ENCODE measurements at places on chromosomes 11 and 22.

- DNase-seq = no peak
Observed at GRCh38 chr11:33178443-33179180, 17.3 kb upstream of the CSTF3 start.

- no peak for DNase-seq
Observed at GRCh38 chr22:50529897-50530579, at the start of gene TYMP. Gene TYMP (minus strand): TSS chr22:50530012. CDS start chr22:50529709, 303 bp downstream.

DNA sequence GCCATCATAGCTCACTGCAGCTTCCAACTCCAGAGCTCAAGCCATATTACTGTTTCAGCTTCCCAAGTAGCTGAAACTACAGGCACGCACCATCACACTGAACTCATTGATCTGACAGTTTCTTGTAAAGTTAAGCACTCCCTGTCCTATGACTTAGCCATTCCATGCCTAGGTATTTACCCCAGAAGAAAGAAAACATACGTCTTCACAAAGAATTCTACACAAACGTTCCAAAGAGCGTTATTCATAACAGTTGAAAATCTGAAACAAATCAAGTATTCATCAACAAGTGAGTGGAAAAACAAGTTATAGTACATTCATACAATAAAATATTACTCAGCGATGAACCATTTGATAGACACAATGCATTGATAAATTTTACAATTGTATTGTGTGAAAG, 7.8 kb upstream of the NLRP10 start:
- DNase-seq = no peak

DNA sequence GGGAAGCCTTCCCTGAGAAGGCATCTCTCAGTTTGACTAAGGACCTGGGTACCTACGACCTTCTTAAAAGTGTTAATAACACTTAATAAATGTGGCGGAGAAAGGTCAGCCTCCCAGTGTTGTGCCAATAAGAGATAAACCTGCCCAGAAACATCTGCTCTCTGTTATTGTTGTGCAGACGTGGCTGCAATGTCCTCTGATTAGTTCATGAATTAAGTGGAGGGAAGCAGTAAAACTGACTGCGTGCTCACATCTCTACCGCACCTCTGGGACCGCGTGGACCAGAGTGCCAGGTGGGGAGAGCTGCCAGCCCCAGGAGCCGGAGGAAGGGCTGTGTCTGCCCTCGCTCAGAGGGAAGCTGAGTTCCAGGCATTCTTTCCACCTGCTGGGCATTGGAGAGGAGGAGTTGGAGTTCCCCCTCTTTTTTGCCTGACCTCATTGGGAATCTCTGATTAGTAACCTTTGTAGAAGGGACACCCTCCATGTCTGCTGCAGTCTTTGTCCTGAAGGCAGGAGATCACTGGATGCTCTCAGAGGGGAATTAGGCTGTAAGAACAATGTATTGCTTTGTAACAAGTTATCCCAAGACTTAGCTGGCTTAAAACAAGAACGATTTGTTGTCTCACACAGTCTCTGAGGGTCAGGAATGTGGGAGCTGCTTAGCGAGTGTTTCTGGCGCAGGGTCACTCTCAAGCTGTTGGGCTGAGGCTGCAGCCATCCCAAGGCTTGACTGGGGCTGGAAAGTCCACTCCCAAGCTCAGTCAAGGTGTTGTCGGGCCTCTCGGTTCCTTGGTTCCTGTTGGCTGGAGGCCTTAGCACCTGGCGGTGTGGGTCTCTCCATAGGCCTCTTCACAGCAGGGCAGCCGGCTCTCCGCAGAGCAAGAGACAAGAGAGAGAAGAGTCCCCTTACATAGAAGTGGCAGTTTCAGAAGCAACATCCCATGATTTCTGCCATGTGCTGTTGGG, 247.6 kb upstream of the TBCEL start:
- no peak for DNase-seq

DNA sequence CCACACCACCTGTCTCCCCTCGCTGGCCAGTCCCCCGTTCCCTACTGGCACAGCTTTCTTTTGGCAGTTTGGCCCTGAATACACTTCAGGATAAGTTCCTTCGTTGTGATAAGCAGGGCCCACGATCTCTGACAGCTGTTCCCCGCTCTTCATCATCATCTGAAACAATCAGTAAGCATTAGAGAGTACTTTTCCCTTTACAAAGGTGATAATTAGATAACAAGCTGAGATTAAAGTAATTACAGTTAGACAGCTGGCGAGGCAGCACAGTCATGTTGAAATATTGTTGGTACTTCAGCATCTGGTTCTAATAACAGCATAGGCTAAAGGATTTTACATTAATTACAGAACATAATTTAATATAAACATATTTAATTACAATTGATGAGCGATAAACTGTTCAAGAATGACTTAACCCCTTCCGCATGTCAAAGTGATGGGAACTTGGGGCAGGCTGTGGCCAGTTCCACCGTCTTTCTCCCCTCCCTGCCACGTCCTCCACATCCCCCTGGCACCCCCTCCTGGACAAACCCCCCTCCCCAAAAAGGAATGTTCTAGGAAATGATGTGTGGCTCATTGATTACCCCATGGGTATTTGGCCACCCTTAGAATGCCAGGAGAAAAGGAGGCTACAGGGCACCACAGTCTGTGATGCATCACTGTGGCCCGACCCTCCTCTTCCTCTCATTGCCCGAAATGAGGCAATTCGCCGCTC, 134.9 kb downstream of the RCN1 start:
- DNase-seq = no peak

DNA sequence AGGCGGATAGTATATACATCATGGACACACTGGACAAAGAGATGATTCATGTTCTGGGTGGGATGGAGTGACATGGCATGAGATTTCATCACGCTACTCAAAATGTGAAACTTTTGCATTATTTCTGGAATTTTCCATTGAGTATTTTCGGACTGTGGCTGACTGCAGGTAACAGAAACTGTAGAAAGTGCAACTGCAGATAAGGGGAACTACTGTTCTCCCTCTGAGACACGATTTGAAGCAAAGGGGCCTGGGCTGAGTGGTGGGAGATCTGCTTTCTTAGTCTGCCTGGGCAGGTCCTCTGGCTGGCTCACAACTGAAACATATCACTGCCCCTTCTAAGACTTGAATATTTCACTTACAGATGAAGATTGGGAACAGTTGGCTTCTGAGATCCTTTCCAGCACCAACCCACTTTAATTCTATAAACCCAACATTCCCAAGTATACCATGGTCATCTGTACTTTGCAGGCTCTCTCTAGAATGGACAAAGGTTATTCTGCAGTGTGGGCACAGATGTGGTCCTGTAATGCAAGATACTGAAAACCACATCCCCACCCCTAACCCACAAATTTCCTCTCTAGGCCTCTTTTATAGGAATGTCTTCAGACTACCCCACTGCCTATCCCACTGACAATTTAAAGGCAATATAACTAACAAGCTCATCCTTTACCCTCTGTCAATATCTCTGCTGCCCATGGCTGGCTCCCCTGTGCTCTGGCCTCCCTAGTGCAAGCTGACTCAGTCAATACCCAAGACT, 121.1 kb downstream of the KCNC1 start:
- DNase-seq = no peak

DNA sequence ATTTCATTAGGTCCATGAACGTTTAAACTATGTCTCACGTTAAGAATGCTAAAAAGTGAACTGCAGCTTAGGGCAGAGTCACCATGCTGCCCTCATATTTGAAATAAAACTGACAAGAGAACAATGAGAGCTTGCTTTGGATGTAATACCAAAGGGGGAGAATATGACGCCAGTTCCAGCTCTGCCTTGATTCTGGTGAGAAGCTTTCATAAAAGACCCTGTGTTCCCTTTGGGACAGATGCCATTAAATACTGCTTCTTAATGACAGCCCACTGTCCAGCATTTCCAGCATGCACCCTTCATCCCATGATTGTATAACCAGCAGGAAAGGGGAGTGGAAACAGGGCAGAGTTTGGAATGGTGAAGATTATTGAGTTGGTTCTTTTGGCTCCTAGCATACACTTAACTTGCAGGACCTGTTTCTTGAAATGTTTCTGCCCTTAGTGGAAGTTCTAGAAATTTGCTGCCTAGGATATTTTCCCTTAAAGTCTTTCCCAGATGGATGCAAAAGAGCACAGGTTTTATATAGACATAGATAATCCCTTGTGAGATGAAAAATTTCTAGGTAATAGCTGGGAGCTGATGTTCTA, 139.3 kb upstream of the LDLRAD3 start:
- peak; percentile 88 for DNase-seq

DNA sequence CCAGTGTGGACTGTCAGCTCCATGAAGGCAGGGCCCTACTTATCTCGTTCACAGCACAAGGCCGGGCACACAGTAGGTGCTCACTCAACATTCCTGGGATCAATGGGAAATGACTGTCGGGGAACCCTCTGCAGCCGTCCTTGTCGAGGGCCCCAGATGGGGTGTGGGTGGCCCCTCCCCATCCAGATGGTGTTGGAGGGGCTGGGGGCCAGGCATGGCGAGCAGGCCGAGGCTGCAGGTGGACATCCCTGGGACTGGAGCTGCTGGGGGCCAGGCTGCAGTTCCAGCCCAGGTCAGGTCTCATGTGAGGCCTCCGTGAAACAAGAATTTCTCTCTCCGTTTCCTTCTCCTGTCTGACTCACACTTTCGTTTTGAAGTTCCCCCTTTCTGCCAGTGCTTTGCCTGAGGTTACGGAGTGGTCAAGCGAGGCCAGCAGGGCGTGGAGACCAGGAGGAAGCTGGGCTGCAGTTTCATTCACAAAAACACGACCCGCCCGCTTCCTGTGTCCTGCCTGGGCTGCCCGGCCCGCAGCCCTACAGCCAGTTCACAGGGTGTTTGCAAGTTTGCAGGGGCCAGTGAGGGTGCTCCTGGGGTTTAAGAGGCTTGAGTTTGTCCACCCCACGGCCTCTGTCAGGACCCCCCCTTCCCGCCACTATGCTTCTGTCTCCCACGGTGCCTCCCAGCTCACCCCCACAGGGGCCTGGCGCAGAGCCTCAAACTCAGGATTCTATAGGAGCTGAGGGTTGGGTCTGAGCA, 4.5 kb downstream of the MYEOV start:
- peak; percentile 68 for DNase-seq

- no peak for DNase-seq
Observed at GRCh38 chr11:119416606-119417580, 6.1 kb downstream of the THY1 start.
